HEK293T (cell line): ENCODE measurements at places on chromosomes 16 and 17.
A peak's percentile ranks its signal among the peaks of the same experiment; 100 is the strongest.

- DNase-seq: no peak
These were observed 438.0 kb upstream of the PMFBP1 start for GRCh38 chr16:72609933-72610332.

DNA sequence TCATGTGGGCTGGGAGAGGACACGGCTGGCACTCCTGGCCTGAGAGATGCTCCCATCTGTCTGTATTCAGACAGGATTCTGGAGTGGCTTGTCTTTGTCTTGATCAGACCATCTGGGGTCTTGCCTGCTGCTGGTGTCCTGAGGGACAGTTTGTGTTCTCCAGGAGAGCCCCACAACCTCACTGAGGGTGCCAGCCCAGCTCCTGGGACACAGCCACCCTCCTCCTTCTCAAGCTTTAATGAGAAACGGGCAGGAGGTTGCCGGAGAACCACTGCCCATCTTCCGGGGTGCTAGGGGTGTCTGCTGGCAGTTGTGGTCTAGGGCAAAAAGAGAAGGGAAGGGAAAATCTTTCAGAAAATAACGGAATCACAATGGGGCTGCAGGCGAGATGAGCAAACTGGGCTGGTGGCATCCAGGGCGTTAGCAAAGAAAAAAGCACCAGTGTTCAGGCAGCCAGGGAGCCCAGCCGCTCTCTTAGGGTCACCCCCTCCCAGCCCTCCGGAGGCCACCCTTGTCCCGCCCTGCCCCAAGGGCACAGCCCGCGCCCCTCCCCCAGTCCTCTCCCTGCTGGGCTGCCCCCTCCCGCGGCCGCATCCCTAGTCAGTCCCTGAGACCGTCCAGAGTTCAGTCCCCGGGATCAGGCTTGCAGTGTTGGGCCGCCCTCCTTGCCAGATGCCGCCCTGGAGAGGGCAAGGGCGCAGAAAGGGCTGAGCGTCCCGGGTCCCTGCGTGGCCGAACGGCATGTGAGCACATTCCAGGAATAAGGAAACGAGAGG lies 824.7 kb downstream of the KCNJ18 start:
- no peak for DNase-seq

GRCh38 chr17:79188048-79188447 lies 113.4 kb downstream of the ENGASE start:
- DNase-seq: peak; percentile 75

DNA sequence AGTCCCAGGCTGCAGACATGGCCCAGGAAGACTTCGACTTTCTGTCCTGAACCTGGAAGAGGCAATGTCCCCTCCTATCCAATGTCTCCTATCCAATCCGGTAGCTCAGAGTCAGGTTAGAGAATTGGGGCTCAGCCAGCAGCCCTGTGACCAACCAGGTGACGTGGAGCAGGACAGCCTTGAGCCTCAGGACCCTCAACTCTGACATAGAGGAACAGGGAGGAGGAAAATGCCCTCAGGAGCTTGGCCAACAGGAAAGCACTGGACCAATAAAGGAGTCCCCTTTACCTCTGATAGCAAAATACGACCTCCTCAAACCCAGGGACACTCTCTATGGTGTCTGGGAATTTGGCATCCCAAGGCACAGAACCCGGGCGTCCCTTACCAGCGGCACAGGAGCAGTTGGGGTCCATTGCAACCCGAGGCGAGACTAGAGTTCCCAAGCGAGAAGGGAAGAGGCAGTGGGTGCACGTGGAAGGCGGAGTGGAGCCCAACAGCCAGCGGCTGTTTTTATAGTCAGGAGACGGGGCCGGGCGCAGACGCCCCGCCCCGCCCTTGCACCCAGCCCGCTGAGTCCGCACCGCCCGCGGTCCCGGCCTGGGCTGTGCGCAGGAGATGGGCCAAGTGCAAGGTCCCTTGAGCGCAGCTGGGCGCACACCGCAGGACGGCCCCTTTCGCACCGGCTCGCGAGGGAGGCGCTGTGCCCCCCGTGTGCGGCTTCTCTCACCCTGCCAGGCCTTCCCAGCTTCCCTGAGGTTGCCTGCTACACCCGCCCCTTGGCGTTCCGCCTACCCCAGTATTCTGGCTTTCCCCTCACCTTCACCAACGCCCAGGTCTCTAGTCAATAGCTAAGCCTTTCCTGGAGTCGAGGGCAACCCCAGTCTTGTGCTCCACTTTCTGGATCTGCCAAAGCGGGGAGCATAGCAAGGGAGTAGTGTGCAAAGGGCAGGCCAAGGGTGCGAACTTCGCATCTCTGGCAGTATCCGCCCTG lies at the start of gene MT1G:
Gene MT1G (minus strand): TSS at position 485 of the 991 bp plus-strand sequence. CDS start 72 bp downstream, at position 413.
- DNase-seq: no peak

GRCh38 chr17:52986056-52986662 lies 827.6 kb upstream of the CA10 start:
- DNase-seq: no peak

GRCh38 chr17:17714879-17715278 lies 33.6 kb downstream of the RAI1 start:
- no peak for DNase-seq

DNA sequence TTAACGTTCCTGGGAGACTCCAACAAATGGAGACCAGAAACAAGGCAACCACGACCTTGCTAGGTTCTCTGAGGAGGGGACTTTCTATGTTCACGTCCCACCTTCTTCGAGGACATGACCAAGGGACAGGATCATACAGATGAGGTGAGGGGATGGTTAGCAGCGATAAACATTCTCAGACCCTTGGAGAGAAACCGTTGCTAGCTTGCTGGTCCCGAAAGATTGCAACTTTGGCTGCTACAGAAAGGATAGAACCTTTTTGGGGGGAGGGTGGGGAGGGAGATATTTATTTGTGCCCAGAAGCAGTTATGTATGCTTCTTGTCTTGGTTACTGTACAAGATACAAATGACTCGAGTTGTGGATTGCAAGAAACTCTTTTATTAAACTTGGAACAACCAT lies 35.3 kb upstream of the KCNJ2 start:
- no peak for DNase-seq

- DNase-seq: no peak
These were observed 62.2 kb downstream of the TNRC6C start for GRCh38 chr17:78020717-78021108.

DNA sequence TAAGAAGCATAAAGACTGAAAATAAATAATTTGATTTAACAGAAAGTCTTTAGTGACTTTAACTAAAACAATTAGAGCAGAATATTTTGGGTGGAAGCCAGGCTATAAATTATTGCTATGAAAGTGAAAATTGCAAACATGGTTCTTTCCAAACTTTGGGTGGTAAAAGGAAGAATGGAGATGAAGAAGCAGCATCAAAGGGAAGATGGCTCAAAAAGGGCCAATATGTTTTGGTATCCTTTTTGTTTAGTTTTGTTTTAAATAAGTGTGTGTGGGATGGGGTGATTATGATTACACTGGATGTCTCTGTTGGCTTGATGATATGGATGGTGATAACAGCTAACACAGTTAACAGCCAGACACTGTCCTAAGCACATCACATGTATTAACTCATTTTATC lies 153.7 kb downstream of the CYB561 start:
- no peak for DNase-seq

GRCh38 chr16:24921229-24921628 lies 75.5 kb downstream of the SLC5A11 start:
- no peak for DNase-seq

DNA sequence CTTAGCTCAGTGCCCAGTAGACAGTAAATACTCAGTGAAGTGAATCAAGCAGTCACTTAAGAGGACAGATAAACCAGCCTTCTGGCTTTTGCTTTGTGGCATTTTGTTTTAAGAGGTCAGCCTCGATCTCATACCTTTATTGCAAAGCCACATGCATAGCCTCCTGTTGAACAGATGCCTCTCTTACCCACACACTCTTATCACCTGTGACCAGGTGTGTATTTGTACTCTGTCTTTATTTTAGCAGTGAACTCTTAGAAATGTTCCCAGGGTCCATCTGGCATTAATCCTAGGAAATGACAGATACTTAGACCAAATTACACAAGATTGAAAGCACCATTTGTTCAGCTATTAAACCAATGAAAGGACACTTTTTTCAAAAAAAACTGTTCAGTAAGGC lies 1426.5 kb downstream of the CDH11 start:
- no peak for DNase-seq

- peak; percentile 79 for DNase-seq
These were observed 5.7 kb downstream of the GRN start for GRCh38 chr17:44350733-44351226.

DNA sequence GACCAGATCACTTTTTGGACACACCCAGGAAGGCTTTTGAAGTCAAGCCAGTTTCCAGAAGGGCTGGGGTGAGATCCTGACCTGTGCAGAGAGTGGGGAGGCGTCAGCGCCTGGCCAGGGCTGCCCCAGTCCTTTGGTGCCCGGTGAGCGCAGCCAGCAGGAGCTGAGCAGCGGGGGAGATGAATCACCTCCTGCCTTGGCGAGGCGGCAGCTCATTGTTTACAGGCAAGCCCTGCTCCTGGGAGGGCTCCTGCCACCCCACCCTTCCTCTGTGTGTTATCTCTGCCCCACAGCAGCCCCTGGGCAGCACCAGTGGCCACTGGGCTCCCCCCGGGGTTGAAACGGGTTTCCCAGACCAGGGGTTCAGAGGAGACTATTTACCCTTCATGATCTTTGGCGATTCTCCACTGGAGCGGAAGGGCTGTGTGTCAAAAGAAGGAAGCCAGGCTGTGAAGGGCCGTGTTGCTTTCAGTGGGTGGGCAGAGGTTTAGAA lies 14.1 kb upstream of the ITGB4 start:
- DNase-seq: no peak

GRCh38 chr16:66596986-66597848 lies 7.3 kb upstream of the CMTM3 start:
- no peak for DNase-seq

- no peak for DNase-seq
These were observed 54.3 kb downstream of the AMFR start for GRCh38 chr16:56370875-56371659.

DNA sequence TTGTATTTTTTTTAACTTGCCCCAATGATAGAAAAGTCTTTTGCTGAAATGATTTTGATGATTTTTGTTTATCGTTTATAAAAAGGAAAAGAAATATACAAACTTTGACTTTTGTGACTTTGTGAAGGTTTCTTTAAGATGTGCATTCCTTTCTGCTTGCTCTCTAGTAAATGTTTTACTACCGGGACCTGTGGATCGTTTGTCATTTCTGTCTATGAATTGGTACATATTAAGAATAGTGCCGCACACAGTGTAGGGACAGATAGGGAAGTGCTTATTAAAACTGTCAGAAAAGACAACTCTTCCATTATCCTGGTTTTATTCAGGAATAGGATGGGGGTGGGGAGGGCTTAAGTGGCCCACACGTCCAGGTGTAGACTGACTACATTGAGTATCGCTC lies 8.1 kb upstream of the PSMC5 start:
- DNase-seq: no peak

GRCh38 chr17:61862105-61862574 lies 1.2 kb downstream of the BRIP1 start:
- no peak for DNase-seq

DNA sequence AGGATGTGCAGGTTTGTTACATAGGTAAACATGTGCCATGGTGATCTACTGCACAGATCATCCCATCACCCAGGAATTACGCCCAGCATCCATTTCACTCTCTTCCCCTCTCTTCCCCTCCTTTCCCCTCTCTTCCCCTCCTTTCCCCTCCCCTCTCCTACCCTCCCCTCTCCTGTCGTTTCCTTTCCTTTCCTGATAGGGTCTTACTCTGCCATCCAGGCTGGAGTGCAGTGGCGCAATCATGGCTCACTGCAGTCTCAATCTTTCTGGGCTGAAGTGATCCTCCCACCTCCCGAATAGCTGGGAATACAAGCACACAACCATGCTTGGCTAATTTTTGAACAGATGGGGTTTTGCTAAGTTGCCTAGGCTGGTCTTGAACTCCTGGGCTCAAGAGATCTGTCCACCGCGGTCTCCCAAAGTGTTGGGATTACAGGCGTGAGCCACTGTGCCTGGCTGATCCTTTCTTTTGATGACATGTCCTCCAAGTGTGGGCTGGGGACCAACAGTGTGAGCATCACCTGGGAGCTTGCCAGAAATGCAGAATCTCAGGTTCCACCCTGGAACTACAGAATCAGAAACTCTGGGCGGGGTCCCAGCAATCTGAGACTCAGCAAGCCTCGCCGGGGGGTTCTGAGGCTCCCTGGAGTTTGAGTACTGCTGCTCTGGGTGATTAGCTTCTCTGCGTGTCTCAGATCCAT lies 10.8 kb downstream of the ATP2C2 start:
- DNase-seq: no peak

DNA sequence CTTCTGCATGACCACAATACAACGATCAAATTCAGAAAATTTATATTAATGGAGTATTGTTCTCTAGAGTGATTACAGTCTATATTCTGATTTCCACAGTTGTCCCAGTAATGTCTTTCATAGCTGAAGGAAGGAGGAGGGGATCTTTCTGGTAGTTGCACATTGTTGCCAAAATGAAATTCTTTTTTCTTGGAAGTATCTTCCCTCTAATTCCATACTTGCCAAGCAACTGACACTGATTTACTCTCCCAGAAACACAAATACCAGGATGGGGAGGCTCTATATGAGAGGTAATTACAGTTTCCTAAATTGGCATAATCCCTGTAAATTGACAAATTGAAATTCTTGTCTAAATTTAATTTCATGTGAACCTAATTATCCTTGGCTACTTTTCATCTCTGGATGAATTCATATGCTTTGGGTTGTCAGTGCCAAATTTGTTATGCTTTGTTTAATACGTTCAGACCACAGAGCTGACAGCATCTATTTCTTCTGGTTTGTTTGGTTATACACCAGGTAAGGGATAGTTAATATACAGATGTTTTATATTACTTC lies 30.0 kb downstream of the NOL11 start:
- DNase-seq: no peak

DNA sequence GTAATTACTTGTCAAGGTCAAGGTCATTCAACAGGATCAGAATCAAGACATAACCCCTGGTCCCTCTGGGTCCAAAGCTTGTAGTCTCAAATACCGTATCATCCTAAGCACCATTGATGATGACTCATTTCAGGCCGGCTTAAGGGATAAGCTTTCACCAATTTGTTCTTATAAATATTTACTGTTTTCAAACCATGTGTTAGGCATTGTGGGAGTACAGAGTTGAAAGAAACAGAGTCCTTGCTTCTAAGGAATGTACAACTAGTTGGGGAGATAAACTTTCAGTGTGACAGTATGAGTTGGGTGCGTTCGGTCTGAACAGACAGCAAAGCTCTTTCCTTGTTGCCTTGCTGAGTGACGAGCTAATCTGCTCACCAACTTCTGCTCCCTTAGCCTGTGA lies 183.5 kb upstream of the MAF start:
- DNase-seq: no peak

GRCh38 chr16:4404247-4404966 lies 12.0 kb downstream of the CORO7 start:
- DNase-seq: peak; percentile 80

DNA sequence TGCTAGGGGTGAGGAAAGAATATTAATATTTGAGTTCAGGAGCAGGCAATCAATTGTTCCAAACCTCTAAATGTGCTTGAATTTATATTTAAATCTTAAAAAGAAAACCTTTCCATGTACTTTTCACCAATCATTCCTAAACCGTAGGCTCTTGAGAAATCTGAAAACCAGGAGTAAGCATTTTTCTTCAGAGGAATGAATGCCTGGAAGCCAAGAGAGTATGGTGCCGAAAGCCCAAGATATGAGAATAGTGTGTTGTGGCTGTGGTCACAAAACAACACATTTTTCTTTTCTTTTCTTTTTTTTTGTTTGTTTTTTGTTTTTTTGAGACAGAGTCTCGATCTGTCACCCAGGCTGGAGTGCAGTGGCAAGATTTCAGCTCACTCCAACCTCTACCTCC lies 37.6 kb downstream of the TEX2 start:
- DNase-seq: no peak

GRCh38 chr16:68062910-68063393 lies 22.2 kb upstream of the NFATC3 start:
- no peak for DNase-seq
